ENCODE measurements at places on chromosomes 12 and 14.

GRCh38 chr12:112750971-112751370, 40.6 kb upstream of the RPH3A start:
- no peak for DNase-seq

DNA sequence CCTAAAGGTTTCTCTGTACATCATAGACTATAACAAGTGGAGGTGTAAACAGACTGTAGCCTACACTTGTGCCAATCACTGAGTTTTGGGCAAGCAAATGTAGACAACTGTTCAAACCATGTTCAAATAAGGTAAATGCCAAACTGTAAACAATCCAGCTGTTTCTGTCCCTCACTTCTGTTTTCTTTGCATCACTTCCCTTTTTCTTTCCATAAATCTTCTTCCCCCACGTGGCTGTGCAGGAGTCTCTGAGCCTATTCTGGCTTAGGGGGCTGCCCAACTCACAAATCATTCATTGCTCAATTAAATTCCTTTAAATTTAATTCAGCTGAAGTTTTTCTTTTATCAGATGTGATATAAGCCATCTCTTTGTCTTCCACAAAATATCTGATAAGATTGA, 65.1 kb upstream of the CPM start:
- no peak for DNase-seq

- DNase-seq: peak; percentile 50
Measured at GRCh38 chr12:27001663-27002062, 12.5 kb downstream of the TM7SF3 start.

GRCh38 chr12:52924764-52925716, 20.2 kb upstream of the KRT8 start:
- DNase-seq: peak; percentile 91

GRCh38 chr12:30927222-30927611, 669 bp downstream of the TSPAN11 start:
- DNase-seq: no peak

All from endothelial cell of umbilical vein (primary cell).